ENCODE measurements at places on chromosomes 1 and 21.

- DNase-seq, result no peak
Observed at GRCh38 chr1:70778056-70778762, 269.4 kb downstream of the PTGER3 start.

GRCh38 chr21:35509001-35509704 lies 460.1 kb upstream of the RUNX1 start:
- no peak for DNase-seq

- no peak for DNase-seq
Observed at GRCh38 chr21:38384675-38385426, 113.4 kb downstream of the ERG start.

- DNase-seq, result no peak
Observed at GRCh38 chr1:197553281-197553680, 222.0 kb downstream of the DENND1B start.

GRCh38 chr1:26225033-26225831 lies 8.8 kb upstream of the CEP85 start:
- no peak for DNase-seq

GRCh38 chr1:174413632-174414031 lies 34.1 kb upstream of the GPR52 start:
- no peak for DNase-seq

GRCh38 chr1:245682638-245683628 lies 528.1 kb downstream of the KIF26B start:
- no peak for DNase-seq

GRCh38 chr21:38810034-38810825 lies 4.5 kb downstream of the ETS2 start:
- DNase-seq, result no peak

- DNase-seq, result no peak
Observed at GRCh38 chr1:175075572-175076568, 8.2 kb downstream of the TNN start.

All from stimulated activated CD8-positive, alpha-beta memory T cell treated with anti-CD3 and anti-CD28 coated beads, Interleukin-7, amount 100 ng/mL, for 1 hour (primary cell).